ENCODE measurements at places on chromosomes 7 and 10. TPM values are rescaled to one million over a fixed set of nuclear protein-coding genes. Genes with fewer than 3 reads are reported as not detected.
A peak's percentile ranks its signal among the peaks of the same experiment; 100 is the strongest.

- peak; percentile 94 for DNase-seq
Measured at GRCh38 chr10:119165171-119166117, at the start of gene SFXN4. TSS of gene SFXN4 (minus strand) at chr10:119165714. CDS start at chr10:119165647, 67 bp downstream.

- no peak for DNase-seq
Measured at GRCh38 chr10:70461397-70462348, 16.9 kb upstream of the PALD1 start.

DNA sequence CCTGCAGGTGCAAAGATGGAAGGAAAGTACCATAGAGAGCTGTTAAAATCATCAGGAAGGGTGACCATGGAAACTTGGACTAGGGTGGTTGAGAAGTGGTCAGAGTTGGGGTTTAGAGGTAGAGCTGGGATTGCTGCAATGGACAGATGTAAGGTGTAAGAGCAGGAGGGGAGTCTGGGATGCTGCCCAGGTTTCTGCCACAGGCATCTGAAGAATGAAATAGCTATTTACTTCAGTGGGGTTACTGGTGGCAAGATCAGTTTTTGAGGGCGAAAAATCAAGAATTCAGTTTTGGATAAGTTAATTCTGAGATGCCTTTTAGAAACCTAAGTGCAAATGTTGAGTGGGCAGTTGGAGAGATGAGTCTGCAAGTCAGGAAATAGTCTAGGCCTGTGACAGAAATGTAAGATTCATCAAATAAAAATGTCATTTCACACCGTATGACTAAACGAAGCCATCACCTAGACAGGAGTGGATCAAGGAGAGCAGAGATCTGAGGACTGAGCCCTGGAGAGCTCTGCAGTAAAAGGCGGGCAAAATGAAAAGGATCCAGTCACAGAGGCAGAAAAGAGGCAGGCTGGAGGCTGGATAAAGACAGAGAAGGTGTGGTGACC lies 22.7 kb upstream of the TOMM7 start:
- DNase-seq = no peak

DNA sequence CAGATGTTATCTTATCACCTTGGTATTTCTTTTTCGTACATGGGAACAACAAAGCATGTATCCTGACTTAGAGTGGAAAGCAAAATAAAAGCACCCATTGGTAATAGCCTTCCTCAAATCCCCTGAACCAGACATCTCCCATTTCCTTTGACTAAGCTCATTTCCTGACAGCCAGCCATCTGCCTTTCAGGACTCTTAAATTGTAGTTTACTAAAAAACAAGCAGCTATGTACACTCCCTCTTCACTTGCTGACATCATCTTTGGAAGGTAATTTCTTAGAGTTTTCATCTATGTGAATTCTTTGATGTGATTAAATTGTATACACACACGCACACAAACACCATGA lies 40.7 kb downstream of the ARL4A start:
- no peak for DNase-seq

- DNase-seq = no peak
Measured at GRCh38 chr7:156589808-156590207, 50.8 kb upstream of the RNF32 start.

DNA sequence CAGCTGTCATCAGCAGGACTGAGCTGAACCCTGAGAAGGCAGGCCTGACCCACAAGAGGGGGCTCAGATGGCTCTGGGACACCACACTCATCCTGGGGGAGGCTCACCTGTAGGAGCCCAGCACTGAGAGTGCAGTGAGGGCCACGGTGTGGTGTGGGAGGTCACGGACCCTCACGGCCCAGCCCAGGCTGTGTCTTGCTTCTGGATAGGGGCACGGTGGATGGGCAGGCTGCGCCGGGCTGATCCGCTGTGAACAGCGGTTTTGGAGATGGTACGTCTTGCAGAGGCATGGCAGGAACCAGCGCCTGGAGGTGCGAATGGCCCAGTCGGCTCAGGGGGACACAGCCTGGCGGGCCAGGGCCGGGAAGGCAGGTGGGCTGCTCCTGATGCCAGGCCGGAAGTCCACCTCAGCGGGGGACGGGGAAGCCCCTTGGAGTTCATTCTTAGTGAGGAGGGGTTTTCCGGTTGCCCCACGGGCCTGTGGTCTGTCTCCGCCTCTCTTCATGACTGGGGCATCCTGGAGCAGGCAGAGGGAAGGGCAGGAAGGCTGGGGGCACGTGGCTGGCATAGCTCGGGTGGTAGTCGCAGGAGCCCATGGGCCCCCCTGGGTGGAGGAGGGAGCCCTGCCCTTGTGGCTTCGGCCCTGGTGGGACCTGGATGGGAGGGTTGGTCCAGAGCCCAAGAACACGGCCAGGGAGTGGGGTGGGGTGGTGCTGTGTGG lies 112.5 kb downstream of the UNCX start:
- no peak for DNase-seq

GRCh38 chr10:97570789-97571471 lies 1.6 kb upstream of the ANKRD2 start:
- DNase-seq = no peak

DNA sequence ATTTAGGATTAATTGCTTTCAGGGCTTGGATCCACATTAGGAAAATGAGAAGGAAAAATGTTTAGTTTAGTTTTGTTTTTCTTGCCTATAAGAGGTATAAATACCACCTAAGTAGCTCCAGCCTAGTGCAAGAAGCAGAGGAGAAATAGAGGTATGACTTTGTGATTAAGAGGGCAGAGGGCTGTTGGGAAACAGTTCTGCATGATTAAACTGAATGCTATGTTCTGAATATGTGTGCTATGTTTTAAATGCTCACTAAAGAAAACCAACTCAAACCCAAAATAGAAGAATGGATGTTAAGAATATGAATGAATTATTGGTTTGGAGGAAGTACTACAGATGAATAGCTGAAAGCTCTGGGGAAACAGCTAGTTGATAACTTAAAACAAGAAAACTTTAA lies 7.6 kb downstream of the CALCR start:
- no peak for DNase-seq

DNA sequence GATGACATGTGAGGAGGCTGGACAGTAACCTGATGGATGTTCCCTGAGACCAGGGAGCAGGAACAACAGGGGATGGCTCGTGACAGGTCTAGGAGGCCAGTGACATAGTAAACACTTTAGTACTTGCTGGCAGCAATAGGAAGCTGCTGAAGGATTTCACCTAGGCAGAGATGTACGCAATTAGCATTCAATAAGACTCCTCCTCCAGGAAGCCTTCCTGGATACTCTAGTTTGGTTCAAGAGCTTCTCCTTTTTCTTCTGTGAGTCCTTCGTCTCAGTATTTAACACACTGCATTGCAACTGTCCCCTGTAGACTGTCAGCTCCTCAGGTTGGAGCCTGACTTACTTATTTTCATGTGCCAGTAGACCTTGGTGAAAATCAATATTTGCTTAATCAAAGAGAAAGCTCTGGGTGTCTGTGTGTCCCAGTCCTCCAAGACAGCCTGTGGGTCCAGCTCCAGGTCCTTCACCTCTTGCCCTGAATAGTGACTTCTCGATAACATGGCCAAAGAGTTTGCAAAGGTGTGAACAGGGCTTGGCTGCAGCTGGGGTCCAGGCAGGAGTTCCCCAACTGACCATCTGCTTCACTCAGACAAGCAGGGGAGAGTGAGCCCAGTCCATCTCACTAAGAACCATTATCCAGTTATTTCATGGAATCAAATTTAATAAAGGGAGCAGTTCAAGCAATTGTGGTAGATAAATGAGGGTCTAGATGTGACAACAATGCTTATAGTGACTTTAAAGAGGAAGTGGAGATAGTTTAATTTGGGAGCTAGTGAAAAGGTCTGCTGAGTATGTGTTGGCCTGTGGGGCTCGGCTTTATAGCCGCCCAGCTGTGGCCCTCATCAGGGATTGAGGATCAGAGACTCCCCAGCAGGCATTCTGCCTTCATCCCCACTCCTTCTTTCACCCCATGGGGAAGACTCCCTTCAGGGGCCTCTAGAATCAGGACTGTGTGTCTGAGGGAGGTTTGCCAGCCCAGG lies 9.4 kb downstream of the TMEM273 start:
- DNase-seq = no peak

DNA sequence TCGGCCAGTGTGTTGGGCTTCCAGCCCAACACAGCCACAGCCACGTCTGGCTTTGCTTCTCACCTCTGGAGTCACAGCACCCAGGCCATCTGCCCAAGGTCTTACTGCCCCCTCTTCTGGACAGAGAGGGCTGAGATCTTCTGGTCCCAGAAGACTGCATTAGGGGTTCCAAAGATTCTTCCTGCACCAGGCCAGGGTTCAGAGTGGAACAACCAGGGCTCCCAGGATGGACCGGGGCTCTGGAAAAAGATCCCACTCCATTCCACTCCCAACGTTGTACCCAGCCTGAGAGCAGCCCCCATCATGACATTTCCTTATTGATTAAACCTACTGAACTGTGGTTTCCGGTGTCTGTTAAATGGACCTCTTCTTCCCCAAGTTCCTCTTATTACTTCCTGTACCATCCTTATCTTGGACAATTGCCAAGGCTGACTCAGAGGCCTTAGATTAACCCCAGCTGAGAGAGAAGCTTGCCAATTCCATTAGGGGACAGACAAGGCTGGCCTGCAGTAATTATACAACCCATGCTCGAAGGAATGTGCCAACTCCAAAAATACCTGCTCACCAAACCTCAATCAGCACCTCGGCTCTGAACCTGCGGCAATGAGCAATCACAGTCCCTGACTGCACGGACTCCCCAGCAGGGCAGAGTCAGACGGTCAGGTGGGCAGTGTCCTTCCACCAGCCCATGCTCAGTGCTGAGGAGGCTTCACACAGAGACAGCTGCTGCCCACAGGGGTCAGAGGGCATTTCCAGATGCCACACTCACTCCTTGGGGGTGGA lies 47.9 kb upstream of the NPFFR1 start:
- DNase-seq = peak; percentile 65

GRCh38 chr10:128814782-128815181 lies 652.3 kb upstream of the MGMT start:
- DNase-seq = no peak

DNA sequence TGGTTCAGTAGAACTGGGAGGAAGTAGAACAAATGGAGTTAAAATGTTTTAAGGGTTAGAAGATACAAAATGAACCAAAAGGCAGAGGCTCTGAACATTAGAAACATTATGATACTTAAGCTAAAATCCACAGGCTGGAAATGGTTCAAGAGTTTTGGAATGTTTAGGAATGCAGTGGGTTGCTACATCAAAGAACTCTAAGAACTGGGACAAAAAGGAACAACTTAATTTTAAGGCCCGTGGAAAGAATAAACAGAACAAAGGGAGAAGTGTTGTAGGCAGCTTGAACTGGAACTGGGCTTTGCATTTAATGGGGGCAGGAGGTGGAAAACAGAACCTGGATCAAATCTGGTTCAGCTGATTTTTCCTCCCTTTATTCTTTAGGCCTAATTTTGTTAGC lies 3.5 kb upstream of the C7orf25 start:
- DNase-seq = no peak

DNA sequence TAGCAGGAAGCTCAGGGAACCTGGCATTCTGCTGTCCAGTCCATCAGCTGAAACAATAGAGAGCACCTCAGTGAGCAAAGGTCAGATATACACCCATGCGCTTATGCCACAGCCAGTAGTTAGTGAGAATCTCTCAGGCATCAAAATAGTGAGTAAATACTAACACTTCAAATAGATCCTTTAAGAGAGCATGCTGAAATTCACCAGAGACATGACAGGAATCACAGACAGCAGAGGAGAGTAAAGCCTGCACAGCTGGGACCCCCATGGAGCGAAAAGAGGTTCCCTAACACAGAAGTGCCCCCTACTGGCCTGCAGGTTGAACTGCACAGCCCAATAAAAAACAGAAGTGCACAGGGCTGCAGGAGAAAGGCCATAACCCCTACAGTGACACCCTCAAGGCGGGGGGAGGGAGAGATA lies 57.6 kb upstream of the ANTXRL start:
- peak; percentile 65 for DNase-seq

DNA sequence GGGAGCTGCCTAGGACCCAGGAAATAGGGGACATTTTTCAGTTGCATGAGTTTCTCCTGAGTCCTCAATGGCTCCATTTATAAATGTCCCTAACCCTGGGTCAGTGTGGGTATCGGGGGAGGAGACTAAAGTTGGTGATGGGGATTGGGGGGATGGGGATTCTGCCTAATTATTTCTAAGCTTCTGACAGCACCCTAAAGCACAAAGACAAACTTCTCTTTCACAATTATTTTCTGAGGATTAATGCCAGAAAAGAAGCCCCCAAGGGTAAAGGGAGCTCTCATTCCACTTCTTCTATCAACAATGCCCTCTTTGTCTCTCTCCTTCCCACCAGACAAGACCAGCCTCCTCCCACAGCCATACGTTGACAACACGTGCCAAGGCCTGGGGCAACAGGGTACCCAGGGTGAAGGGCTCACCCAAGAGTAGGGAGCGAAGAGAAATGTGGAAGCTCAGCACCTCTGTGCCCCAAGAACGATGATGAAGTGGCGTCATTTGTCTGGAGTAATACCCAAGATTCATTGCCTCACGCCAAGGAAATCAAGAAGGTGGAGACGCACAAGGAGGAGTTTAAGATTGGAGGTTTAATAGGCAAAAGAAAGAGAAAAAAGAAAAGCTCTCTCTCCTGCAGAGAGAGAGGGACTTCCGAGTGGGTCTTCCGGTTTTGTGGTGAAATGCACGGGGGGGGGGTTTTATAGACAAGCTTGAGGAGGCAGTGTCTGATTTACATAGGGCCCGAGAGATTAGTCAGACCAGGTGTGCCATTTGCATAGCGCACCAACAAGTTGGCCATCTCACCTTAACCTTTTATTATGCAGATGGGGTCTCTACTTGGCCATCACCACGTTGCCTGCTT lies 14.4 kb upstream of the GJC3 start:
- no peak for DNase-seq

GRCh38 chr7:24457219-24457558 lies 116.1 kb upstream of the PALS2 start:
- no peak for DNase-seq

GRCh38 chr7:159012353-159013069 lies 132.2 kb downstream of the VIPR2 start:
- DNase-seq = no peak

- no peak for DNase-seq
Measured at GRCh38 chr10:111347386-111348013, 270.7 kb downstream of the ADRA2A start.

GRCh38 chr10:16612115-16612980 lies 90.7 kb upstream of the C1QL3 start:
- DNase-seq = no peak

Gene CYP2C19
- 1.2 TPM for total RNA-seq

Gene CPN1
- total RNA-seq = not detected

Gene WDFY4
- 1.1 TPM for total RNA-seq

Gene GPR37
- 3.9 TPM for total RNA-seq

Gene IFIT2
- total RNA-seq = 1.7 TPM

Gene MMD2
- total RNA-seq = not detected

Gene FAM25A
- 430 TPM for total RNA-seq

Gene TRIM50
- not detected for total RNA-seq

Gene GRM3
- total RNA-seq = not detected

Gene GIMAP1
- total RNA-seq = 3.2 TPM

Gene PNLIPRP2
- 0.29 TPM for total RNA-seq

Gene GRM8
- total RNA-seq = not detected

All from lower leg skin (tissue), 4 donors.